ENCODE measurements at places on chromosomes 11 and 22. TPM values are rescaled to one million over a fixed set of nuclear protein-coding genes. Genes with fewer than 3 reads are reported as not detected.

DUSP8 gene
- 0.64 TPM for total RNA-seq

PATE2 gene
- 0.32 TPM for total RNA-seq

TTC36 gene
- 0.97 TPM for total RNA-seq

ELFN2 gene
- 0.32 TPM for total RNA-seq

MGAT3 gene
- 0.64 TPM for total RNA-seq

PRR33 gene
- not detected for total RNA-seq

MRGPRF gene
- 61.3 TPM for total RNA-seq

ANGPTL5 gene
- not detected for total RNA-seq

PLEKHA7 gene
- 0.64 TPM for total RNA-seq

CELSR1 gene
- total RNA-seq = 1.7 TPM

TNNT3 gene
- total RNA-seq = not detected

MS4A15 gene
- total RNA-seq = not detected

TMEM86A gene
- 0.32 TPM for total RNA-seq

POLR2L gene
- 92.4 TPM for total RNA-seq
